Activated CD8-positive, alpha-beta T cell treated with anti-CD3 and anti-CD28 coated beads for 36 hours (primary cell): ENCODE measurements at places on chromosomes 2 and 18.

GRCh38 chr2:198717451-198717850 is 740.3 kb downstream of the SATB2 start:
- no peak for DNase-seq

GRCh38 chr2:38120264-38120592 is 44.3 kb upstream of the CYP1B1 start:
- DNase-seq, result no peak

DNA sequence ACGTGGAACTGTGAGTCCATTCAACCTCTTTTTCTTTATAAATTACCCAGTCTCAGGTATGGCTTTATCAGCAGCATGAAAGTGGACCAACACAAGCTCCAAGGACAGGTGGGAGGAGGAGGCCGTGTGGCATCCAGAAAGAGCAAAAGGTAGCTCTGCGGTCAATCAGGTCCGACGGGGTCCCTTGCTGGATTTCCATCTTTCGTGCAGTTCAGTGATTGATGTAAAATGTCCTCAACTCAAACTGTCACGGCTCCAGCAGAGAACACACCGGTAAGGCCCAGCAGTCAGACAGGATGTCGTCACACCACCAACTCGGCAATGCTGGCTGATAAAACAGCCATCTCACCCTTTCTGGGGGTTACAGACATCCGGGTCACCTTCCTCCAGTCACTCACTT is 123.3 kb downstream of the PXDN start:
- DNase-seq, result no peak

GRCh38 chr2:177905640-177906039 is 166.9 kb downstream of the PDE11A start:
- no peak for DNase-seq

GRCh38 chr18:30469091-30469490 is 573.5 kb downstream of the DSC3 start:
- no peak for DNase-seq

GRCh38 chr2:10901160-10901939 is 10.4 kb upstream of the KCNF1 start:
- no peak for DNase-seq

DNA sequence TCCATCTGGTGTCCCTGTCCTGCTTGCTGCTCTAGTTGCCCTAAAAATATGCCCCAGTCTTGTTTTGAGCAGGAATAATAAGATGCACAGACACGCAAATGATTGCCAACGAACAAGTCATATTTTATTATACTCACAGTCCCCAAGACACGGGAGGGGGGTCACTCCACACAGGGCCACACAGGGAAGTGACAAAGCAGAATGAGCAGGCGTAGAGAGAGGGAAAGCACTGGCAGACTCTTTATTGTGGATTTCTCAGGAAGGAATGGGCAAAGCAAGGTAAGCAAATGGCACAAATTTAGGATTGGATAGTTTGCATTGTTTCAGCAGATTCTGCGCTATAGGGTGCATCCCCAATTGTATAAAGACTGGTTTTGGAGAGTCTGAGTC is 20.7 kb upstream of the ZDBF2 start:
- no peak for DNase-seq

- peak; percentile 21 for DNase-seq
Observed at GRCh38 chr18:22563164-22563583, 145.5 kb upstream of the CTAGE1 start.

- no peak for DNase-seq
Observed at GRCh38 chr18:45349019-45349418, 266.3 kb upstream of the SLC14A2 start.

DNA sequence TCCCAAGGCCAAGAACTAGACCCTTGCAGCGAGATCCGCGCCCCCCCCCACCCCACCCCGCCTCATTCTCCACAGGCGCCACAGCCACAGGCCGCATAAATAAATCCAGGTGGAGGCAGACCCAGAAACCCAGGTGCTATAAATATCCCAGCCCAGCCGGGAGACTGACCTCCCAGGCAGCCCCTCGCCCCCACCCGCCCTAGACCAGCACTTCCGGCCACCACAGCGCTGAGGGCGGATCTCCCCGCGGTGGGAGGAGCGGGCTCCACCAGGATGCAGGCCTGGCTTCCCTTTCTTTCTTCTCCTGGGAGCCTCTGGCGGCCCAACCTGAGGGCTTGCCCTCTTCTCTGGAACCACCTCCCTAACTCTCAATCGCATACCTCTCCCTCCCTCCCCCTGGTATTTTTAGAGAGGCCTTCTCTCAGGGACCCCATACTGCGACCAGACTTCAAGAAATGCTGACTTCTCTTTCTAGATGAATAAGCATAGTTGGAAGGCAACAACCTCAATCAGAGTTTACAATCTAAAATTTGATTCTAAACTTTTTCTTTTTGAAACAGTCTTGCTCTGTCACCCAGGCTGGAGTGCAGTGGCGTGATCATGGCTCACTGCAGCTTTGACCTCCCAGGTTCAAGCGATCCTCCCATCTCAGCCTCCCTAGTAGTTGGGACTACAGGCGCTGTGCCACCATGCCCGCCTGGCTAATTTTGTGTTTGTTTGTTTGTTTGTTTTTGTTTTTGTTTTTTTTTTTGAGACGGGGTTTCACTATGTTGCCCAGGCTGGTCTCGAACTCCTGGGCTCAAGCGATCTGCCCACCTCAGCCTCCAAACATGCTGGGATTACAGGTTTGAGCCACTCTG is 55.0 kb downstream of the PKDCC start:
- peak; percentile 51 for DNase-seq

GRCh38 chr2:58137856-58138255 is 91.2 kb downstream of the VRK2 start:
- no peak for DNase-seq

GRCh38 chr2:25991965-25992364 is 9.7 kb upstream of the KIF3C start:
- DNase-seq, result no peak
